H1 (cell line): ENCODE measurements at places on chromosomes 13 and 19. TPM values are rescaled to one million over a fixed set of nuclear protein-coding genes. Genes with fewer than 3 reads are reported as not detected.
A peak's percentile ranks its signal among the peaks of the same experiment; 100 is the strongest.

DNA sequence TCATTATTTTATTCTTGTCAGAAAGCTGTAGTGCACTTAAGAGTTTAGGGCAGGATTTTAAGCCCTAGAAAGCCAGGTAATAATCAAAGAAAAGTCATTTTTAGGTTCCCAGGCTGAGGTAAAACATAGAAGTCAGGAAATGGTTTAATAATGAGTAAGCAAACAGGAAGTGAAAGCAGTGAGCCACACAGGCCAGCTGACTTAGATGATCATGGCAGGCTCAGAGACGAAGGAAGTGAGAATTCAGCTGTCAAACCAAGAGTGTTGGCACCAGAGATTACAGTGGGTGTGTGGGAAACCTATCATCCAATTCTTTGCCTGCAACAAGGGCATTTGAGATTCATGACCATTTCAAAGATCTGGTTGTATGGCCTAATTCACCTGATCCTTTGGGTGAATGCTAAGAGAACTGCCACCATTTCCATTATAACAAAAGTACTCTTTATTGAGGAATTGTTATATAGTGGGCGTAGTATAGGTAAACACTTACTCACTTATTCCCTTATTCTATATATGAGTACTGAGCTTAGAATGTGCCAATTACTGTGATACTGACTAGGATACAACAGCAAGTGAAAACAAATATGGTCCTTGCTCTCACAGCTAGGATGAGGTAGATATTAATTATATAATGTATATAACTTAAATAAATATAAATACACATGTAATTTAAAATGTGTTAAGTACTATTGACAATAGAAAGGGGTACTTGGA is 103.7 kb upstream of the EDNRB start:
- DNase-seq, result no peak
- no peaks in the 10 kb centered on the region for H3K27me3 ChIP-seq
- no peaks in the 10 kb centered on the region for H3K4me1 ChIP-seq
- H3K4me3 ChIP-seq, result no peak overlapping the region
- no peaks in the 10 kb centered on the region for H3K36me3 ChIP-seq

Gene F7
- total RNA-seq, result 0.43 and 0.67 TPM in 2 replicates

GRCh38 chr13:23622985-23623384 is 52.8 kb downstream of the TNFRSF19 start:
- H3K27ac ChIP-seq, result no peak overlapping the region
- H3K27me3 ChIP-seq, result no peaks in the 10 kb centered on the region
- H3K4me3 ChIP-seq, result no peak overlapping the region
- no peaks in the 10 kb centered on the region for H3K36me3 ChIP-seq

GRCh38 chr19:11581740-11582139 is 4.3 kb upstream of the ACP5 start:
- H3K36me3 ChIP-seq, result no peaks in the 10 kb centered on the region
- no peak overlapping the region for H3K4me3 ChIP-seq
- H3K27me3 ChIP-seq, result peaks cover 2% of the 10 kb centered on the region

DNA sequence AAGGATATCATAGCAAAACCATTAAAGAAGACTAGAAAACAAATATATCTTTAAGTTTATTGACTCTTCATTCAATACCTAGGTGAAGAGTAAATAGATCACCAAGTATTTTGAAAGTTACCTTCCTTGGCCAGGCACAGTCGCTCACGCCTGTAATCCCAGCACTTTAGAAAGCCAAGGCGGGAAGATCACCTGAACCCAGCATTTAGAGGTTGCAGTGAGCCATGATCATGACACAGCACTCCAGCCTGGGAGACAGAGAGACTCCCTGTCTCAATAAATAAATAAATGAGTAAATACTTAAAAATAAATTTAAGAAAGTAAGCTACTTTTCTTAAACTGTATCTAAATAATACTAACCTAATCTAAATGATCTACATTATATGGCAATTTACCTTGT is 8.9 kb upstream of the WBP4 start:
- H3K27ac ChIP-seq, result no peak overlapping the region
- H3K4me1 ChIP-seq, result no peaks in the 10 kb centered on the region; the same call in 1 of the 2 replicates
- no peak overlapping the region for H3K4me3 ChIP-seq
- no peaks in the 10 kb centered on the region for H3K27me3 ChIP-seq
- H3K36me3 ChIP-seq, result no peaks in the 10 kb centered on the region; the same call in 1 of the 2 replicates

GRCh38 chr19:907183-907853 is 5.7 kb downstream of the R3HDM4 start:
- H3K27me3 ChIP-seq, result no peaks in the 10 kb centered on the region
- no peaks in the 10 kb centered on the region for H3K4me1 ChIP-seq
- peaks cover 3% of the 10 kb centered on the region; the same call in 1 of the 2 replicates for H3K36me3 ChIP-seq

- H3K36me3 ChIP-seq, result no peaks in the 10 kb centered on the region
- no peak for DNase-seq
- H3K4me1 ChIP-seq, result peaks cover 9% of the 10 kb centered on the region; the same call in 1 of the 2 replicates
- no peaks in the 10 kb centered on the region for H3K27me3 ChIP-seq
- no peak overlapping the region for H3K27ac ChIP-seq
Observed at GRCh38 chr13:73870970-73871935, 263.0 kb downstream of the KLF12 start.

Gene GTF3A
- total RNA-seq, result 92.3 and 96.5 TPM in 2 replicates

- DNase-seq, result no peak
- no peaks in the 10 kb centered on the region for H3K4me1 ChIP-seq
- no peak overlapping the region for H3K27ac ChIP-seq
Observed at GRCh38 chr13:99465454-99465853, 35.8 kb upstream of the TM9SF2 start.

DNA sequence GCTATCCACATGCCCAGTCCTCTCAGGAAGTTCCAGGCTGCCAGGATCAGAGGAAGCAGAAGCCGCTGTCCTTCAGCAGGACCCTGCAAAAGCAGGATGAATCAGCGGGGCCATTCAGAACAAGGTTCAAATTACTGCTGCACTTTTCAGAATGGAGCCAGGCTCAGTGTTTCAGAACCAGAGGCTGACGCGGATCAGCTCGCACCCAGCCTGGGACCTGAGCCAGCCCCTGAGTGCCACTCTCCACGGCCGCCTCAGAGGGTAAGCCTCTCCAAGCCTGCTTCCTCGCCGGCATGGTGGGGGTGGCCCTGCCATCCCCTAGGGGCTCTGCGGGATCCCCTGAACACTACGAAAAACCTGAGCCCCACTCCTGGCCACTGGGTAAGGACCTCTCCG is 24.7 kb downstream of the RASA3 start:
- no peak overlapping the region for H3K4me3 ChIP-seq
- H3K36me3 ChIP-seq, result no peaks in the 10 kb centered on the region
- no peaks in the 10 kb centered on the region for H3K27me3 ChIP-seq
- peaks cover 4% of the 10 kb centered on the region for H3K4me1 ChIP-seq
- no peak overlapping the region for H3K27ac ChIP-seq
- no peak for DNase-seq

Gene KCNN1
- 9.3 and 11.0 TPM in 2 replicates for total RNA-seq

DNA sequence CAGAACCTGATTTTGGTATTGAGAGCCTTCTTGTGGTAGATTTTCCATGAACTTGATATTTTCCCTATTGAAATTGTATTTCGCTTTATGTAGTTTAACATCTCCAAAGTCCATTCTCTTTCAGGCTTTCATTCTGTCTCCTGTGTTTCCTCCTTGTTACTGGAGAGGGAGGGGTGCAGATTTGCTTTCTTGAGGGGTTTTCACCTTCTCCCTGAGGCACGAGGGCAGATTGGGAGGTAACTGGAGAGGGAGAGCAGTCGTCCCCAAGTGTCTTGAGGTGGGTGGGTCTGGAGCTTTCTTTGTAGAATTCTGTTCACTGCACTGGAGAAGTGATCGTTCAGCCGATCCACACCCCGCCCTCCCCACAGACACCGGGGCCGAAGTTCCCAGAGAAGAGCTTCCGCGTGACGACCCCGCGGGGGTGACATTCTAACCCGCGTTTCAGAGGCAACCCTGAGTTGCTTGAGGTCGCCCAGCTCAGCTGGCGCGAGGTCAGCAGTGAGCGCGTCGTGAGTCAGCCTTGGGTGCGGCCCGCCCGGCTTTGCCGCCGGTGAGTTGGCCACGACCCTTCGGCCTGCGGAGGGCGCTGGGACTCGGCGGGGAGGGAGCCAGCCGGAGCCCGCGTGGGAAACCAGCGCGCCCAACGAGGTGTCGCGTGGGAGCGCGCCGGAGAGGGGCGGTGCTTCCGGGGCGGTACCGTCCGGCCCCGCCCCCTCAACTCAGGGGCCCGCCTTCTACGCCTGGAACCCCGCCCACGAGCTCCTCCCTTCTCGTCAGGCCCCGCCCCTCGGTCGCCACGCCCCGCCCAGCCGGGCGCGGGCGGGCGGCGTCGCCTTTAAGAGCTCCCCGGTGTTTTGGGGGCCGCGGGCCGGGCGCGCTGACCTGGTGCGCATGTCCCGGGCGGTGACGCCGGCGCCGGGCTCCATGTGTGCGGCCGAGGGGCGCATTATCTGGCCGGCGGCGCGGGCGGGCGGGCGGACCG is at the start of gene GATAD2A:
TSS of gene GATAD2A (plus strand) at position 797 of the 982 bp plus-strand sequence. CDS start 59,671 bp downstream, outside the sequence.
- peak within 1 kb of the TSS; percentile 55 for H3K4me3 ChIP-seq
- peak within 1 kb of the TSS; percentile 73; the same call in 1 of the 2 replicates for H3K27ac ChIP-seq

GRCh38 chr13:21434588-21434987 is 24.5 kb downstream of the ZDHHC20 start:
- H3K36me3 ChIP-seq, result no peaks in the 10 kb centered on the region
- no peak for DNase-seq
- H3K27me3 ChIP-seq, result no peaks in the 10 kb centered on the region
- H3K27ac ChIP-seq, result no peak overlapping the region
- H3K4me1 ChIP-seq, result no peaks in the 10 kb centered on the region
- H3K4me3 ChIP-seq, result no peak overlapping the region

Gene CD33
- total RNA-seq, result not detected in 2 replicates

Gene TMIGD2
- total RNA-seq, result 0.38 and 0.41 TPM in 2 replicates

GRCh38 chr13:52353193-52353592 is 52.8 kb downstream of the THSD1 start:
- no peak overlapping the region for H3K4me3 ChIP-seq
- H3K36me3 ChIP-seq, result no peaks in the 10 kb centered on the region
- H3K27ac ChIP-seq, result no peak overlapping the region

GRCh38 chr13:102679449-102680132 is 15.3 kb downstream of the METTL21C start:
- H3K27ac ChIP-seq, result no peak overlapping the region
- no peaks in the 10 kb centered on the region for H3K27me3 ChIP-seq
- H3K4me3 ChIP-seq, result no peak overlapping the region
- H3K36me3 ChIP-seq, result peaks cover 25% of the 10 kb centered on the region
- H3K4me1 ChIP-seq, result no peaks in the 10 kb centered on the region

Gene NKG7
- not detected in 2 replicates for total RNA-seq

- DNase-seq, result no peak
- H3K27ac ChIP-seq, result no peak overlapping the region
- H3K4me3 ChIP-seq, result no peak overlapping the region
- no peaks in the 10 kb centered on the region for H3K4me1 ChIP-seq
- no peaks in the 10 kb centered on the region for H3K27me3 ChIP-seq
Observed at GRCh38 chr13:98184792-98185191, 7.7 kb upstream of the RNF113B start.

Gene C1QTNF9B
- total RNA-seq, result not detected in 2 replicates

Gene TMPRSS9
- total RNA-seq, result 0.19 and 0.33 TPM in 2 replicates

GRCh38 chr19:19544954-19545591 is 7.0 kb downstream of the CILP2 start:
- no peaks in the 10 kb centered on the region for H3K4me1 ChIP-seq

DNA sequence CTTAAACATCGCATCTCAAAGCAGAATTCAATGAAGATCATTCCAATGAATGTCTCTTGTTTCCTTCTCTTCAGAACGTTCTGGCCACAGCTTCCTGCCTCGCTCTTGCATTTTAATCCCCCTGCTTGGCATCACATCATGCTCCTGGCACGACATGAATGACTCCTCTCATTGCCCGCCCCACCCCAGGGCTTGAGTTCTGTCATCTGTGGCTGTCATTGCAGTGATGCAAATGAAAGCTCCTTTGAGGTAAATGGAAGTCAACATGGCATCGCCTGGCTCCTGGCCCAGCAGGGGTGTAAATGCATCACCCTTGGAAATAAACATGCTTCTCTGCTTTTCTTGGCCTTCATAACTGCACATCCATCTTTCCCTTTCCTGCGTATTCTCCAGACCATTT is 48.6 kb downstream of the SCEL start:
- no peak overlapping the region for H3K27ac ChIP-seq
- no peak for DNase-seq
- no peak overlapping the region for H3K4me3 ChIP-seq
- H3K27me3 ChIP-seq, result no peaks in the 10 kb centered on the region

Gene ICAM4
- total RNA-seq, result 1.3 and 1.5 TPM in 2 replicates

GRCh38 chr19:6613711-6614110 is 22.8 kb upstream of the CD70 start:
- no peak overlapping the region for H3K27ac ChIP-seq
- DNase-seq, result no peak
- no peaks in the 10 kb centered on the region for H3K27me3 ChIP-seq
- no peak overlapping the region for H3K4me3 ChIP-seq
- H3K36me3 ChIP-seq, result no peaks in the 10 kb centered on the region

DNA sequence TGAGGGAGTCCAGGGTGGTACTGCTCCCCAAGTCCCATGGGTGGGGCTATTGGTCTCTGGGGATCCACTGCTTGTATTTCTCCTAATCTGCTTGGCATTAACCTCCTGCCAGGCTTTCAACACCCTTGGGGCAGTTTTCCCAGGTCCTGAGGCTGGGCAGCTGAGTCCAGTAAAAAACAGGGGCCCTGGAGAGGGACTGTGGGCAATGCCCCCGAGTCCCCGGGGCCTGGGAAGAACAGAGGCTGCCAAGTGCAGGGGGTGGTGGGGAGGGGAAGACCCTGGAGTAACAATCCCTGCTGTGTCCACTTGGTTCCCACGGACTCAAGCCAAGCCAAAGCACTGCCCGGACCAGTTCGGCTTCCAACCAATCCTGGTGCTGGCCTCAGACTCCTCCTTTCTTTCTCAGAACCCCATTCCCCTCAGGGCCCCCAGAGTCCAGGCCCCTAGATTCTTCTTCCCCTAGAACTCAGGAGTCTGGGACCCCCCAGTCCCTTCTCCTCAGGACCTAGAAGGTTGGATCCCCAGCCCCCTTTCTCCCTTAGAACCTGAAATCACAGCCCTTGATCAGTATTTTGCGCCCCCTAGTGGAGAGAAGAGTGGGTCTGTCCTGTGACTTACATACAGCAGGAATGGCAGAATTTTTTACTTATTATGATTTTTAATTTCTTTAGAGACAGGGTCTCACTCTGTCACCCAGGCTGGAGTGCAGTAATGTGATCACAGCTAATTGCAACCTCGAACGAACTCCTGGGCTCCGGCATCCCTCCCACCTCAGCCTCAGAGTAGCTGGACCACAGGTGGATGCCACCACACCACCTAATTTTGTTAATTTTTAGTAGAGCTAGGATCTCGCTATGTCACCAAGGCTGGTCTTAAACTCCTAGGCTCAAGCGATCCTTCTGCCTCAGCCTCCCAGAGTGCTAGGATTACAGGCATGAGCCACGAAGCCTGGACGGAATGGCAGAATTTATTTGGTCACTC is 3.7 kb upstream of the CLPTM1 start:
- no peak for DNase-seq
- H3K27ac ChIP-seq, result no peak overlapping the region
- H3K36me3 ChIP-seq, result no peaks in the 10 kb centered on the region
- H3K27me3 ChIP-seq, result no peaks in the 10 kb centered on the region

Gene GPC6
- total RNA-seq, result 12.0 and 14.2 TPM in 2 replicates

Gene LYPD5
- 0.59 and 0.74 TPM in 2 replicates for total RNA-seq
